Stimulated activated CD4-positive, alpha-beta T cell treated with anti-CD3 and anti-CD28 coated beads, TNF-alpha, amount 100 ng/mL, for 48 hours (primary cell): ENCODE measurements at places on chromosomes 13 and 19.

- no peak for DNase-seq
Observed at GRCh38 chr13:25494698-25495411, 123.1 kb downstream of the ATP8A2 start.

DNA sequence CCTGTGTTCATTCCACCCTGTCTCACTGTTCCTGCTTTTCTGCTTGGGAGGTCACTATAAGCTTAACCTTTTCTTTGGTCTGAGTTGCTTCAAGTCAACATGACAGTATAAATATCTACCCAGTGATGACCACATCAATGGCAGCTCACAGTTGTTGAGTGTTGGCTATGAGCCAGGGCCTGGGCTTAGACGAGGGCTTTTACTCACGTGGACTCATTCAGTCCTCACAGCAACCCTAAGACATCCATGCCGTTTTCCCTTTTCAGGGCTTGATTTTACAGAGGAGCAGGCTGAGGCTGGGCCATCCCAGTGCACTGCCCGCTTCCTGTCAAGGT, 10.2 kb upstream of the CCDC97 start:
- DNase-seq = no peak

- DNase-seq = no peak
Observed at GRCh38 chr19:56748378-56748777, 76.8 kb upstream of the ZNF835 start.

DNA sequence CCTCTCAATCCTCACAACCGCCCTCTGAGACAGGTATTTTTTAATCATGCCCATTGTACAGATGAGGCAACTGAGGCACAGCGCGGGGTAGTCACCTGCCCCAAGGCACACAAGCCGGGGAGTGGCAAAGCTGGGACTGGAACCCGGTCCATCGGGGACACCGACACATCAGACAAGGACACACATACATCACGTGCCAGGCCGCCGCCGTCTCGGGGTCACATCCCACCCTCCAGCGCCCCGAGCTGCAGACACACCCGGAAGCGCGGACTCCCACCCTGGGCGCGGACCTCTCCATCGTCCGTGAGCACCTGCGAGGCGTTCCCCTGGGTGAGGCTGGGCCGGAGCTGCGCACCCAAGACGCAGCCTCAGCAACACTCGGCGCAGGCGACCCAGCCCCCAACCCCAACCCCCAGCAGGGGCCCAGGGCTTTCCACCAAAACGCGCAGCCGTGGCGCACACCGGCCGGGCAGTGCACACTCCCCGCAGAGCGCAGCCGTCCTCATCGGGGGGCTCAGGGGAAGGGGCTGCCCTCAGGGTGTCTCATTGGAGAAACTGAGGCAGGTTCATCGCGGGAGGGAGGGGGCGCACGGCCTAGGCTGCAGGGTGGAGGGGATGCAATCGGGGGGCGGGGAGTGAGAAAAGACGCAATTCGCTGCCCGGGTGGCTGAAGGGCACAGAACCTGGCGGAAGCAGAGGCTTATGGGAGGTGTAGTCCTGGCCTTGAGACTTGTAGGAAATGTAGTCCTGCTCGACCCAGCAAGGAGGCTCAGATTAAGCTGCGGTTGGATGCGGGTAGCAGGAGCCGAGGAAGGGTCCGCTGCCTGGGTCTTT, 1.9 kb upstream of the LMTK3 start:
- DNase-seq = peak; percentile 66

GRCh38 chr13:43583321-43583720, 203.5 kb downstream of the ENOX1 start:
- DNase-seq = no peak

GRCh38 chr19:1408300-1409203, 1.2 kb downstream of the DAZAP1 start:
- DNase-seq = peak; percentile 40

DNA sequence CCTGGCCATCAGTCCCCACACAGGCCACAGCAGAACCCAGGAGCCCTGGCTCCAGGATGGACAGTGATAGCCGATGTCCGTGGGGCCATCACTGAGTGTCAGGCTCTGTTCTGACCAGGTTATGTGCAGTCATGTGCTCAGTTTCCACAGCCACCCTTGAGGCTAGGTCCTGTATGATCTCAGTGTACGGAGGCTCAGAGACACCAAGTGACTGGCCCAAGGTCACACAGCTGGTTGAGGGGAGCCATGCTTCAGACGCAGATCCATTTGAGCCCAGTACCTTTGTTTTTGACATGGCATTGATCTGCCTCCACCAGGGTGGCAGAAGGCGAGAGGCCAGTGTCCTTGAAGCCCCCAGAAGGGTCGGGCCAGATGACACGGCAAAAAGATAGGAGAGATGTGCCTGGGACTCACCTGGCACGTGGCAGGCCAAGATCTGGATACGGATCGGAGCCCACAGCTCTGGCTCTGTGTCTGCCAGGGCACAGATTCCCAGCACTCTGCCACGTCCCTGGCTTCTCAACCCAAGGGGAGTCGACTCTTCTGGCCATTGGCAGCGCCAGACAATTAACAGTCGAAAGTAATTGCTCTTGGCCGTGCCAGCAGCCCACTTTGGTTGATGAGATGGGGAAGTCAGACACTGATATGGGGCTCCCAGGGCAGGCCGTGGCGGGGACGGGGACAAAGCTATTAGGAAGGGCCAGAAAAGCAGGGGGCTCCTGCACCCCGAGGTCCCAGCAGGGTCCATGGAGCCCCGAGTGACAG, 15.6 kb downstream of the EVI5L start:
- no peak for DNase-seq

DNA sequence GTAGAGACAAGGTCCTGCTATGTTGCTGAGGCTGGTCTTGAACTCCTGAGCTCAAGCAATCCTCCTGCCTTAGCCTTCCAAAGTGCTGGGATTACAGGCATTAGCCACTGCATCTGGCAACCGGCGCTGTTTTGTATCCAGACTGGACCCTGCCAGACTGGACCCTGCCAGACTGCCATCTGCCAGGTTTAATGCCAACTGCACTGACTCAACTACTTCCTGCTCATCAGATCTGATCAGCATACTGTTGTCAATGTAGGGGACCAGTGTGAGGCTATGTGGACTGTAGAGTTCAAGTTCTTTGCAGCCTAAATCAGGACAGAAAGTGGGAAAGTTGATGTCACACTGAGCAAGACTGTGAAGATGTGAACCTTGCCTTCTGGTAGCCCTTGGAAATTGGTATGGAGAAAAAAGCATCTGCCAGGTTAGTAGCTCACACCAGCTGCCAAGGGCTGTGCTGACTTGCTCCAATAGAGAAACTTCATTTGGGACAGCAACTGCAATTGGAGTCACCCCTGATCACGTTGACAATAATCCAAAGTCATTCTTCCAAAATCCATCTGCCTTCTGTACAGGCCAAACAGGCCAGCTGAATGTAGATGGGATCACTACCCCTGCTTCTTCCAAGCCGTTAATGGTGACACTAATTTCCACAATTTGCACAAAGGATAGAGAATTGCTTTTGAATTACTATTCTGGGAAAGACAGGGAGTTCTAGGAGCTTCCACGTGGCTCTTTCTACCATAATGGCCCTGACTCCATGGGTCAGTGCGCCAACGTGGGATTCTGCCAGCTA, 36.8 kb upstream of the ATP1A3 start:
- DNase-seq = no peak

- no peak for DNase-seq
Observed at GRCh38 chr13:113618455-113618854, 33.9 kb downstream of the TFDP1 start.

- no peak for DNase-seq
Observed at GRCh38 chr19:16876904-16877361, 11.9 kb upstream of the F2RL3 start.

GRCh38 chr19:28500982-28501630, 711.8 kb downstream of the UQCRFS1 start:
- DNase-seq = no peak

- DNase-seq = no peak
Observed at GRCh38 chr19:5329141-5329540, 11.5 kb downstream of the PTPRS start.

DNA sequence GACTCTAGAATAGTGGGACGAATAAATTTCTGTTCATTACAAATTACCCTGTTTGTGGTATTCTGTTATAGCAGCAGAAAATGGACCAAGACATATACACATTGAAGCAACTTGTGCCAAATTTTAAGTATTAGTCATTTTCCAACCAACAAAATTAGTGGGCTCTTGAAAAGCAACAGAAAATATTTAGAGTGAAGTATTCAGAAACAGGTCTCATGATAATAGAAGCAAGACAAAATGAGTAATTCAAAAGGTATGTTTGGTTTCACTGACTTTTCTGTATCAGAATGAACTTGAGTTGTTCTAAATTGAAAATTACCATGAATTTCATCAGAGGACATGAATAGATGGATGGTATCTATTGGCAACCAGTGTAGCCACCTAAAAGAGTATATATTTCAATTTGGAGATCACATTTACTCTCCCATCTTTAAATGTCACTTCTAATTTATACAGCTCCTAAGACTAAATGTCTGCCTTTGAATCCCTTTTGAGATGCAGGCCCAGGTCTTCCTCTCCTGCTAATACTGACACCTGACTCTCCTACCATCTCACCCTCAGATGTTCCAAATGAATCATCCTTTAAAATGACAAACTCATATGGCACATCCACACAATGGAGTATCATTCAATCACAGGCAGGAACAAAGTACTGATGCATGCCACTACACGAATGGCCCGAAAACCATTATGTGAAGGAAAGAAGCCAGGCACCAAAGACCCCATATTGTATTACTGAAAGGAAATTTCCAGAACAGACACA, 40.7 kb upstream of the DOCK9 start:
- DNase-seq = no peak

- no peak for DNase-seq
Observed at GRCh38 chr13:21516805-21517204, 57.7 kb upstream of the ZDHHC20 start.

GRCh38 chr13:30303269-30303668, 4.1 kb downstream of the KATNAL1 start:
- DNase-seq = no peak

GRCh38 chr19:14379294-14380065, 1.8 kb upstream of the ADGRE5 start:
- no peak for DNase-seq

DNA sequence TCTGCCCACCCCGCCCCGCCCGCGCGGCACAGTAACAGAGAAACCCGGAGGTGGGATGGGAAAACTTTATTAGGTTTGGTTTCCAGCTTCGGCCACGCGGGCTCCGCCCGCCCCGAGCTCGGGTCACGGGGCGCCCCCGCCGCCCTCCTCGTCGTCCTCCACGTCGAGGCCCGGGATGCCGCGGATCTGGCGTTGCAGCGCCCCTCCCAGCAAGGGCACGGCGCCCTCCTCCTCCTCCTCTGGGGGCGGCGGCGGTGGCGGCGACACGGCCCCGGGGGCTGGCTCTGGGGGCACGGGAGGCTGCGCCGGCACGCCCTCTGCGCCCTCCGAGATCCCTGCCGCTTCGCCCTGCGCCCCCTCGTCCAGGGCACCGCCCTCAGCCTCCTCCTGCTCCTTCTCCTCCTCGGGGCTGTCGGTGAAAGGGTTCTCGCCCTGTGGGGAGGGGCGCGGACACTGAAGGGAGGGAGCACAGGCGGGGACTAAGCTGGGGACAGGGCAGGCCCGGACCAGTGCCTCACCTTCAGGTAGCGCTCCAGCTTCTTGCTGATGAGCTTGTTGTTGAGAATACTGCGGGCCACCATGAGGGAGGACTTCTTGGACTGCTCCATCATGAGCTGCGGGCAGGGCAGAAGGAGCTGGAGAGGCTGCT, 536 bp upstream of the AKAP8 start:
- peak; percentile 16 for DNase-seq

DNA sequence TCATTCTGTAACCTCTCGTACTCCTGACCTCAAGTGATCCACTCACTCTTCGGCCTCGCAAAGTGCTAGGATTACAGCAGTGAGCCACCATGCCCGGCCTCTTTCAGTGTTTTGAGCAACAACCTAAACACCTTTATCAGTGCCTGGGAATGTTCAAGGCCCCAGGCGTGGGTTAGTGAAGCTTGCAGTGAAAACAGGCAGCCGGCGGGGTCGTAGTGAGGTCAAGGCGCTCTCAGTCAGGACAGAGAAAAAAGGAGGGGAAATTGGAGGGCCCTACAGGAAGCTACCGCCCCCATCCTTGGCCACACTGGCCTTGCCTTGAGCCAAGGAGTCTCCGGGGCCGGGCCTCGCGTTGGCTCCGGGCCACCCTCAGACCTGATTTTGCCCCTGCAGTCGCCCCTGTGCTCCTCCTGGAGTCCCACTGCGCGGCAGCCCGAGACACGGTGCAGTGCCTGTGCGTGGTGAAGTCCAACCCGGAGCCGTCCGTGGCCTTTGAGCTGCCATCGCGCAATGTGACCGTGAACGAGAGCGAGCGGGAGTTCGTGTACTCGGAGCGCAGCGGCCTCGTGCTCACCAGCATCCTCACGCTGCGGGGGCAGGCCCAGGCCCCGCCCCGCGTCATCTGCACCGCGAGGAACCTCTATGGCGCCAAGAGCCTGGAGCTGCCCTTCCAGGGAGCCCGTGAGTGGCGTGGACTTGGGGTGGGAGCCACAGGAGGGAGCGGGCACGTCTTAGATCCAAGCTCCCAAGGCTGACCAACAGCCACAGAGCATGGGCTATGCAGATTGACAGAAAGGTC, 17.7 kb downstream of the MAG start:
- DNase-seq = no peak

DNA sequence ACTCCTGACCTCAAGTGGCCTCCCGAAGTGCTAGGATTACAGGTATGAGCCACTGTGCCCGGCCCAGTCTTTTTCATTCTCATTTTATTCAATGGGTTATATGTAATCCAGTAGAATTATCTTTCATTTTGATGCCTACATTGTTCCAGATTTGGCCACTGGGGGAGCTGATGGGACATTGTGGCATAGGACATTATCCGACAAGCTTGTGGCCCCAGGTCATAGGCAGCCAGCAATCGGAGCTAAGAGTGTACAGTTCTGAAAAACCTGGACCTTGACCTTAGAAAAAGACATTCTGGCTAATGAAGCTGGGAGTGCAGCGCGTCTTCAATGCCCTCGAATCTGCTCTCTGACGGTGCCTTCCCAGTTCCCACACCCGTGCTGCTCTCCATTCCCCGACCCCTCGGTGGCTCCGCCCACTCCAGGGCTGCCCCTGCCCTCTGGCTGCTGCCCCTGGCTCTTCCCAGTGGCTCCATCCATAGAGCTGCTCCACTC, 108.7 kb downstream of the TEX29 start:
- DNase-seq = peak; percentile 4

GRCh38 chr13:49371943-49372613, 71.8 kb downstream of the CAB39L start:
- no peak for DNase-seq

GRCh38 chr13:73958657-73959397, 175.4 kb downstream of the KLF12 start:
- no peak for DNase-seq

GRCh38 chr13:33403807-33404362, 118.3 kb upstream of the STARD13 start:
- DNase-seq = no peak

DNA sequence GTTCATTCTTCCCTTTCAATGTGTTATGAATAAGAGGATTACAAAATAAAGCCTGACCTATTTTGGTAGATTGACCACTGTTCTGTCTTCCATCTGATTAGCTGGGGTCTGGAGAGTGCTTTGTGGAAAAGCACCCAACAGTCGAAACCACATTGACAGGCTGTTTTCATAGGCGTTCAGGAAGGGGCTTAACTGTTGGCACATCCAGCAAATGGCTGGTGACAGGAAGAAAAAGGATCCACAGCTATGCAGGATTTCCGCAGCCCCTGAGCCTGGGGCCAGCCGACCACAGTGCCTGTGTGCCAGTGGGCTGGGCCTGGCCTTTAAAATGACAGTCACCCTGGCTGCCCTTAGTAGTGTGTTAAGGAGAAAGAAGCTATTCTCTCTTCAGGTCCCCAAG, 113.3 kb downstream of the SIPA1L3 start:
- no peak for DNase-seq

GRCh38 chr19:4933528-4933927, 24.2 kb downstream of the UHRF1 start:
- no peak for DNase-seq
